Cerebellum (tissue), 4 donors: ENCODE measurements at places on chromosomes 4 and X. TPM values are rescaled to one million over a fixed set of nuclear protein-coding genes. Genes with fewer than 3 reads are reported as not detected.

- no peak for DNase-seq
These were observed 24.9 kb upstream of the ZDHHC15 start for GRCh38 chrX:75547783-75548182.

- DNase-seq, result no peak
These were observed 50.3 kb downstream of the AGA start for GRCh38 chr4:177391953-177392352.

BLTP1 gene
- total RNA-seq, result 244 TPM

GRIPAP1 gene
- total RNA-seq, result 25.6 TPM

- DNase-seq, result no peak
These were observed 46.1 kb downstream of the GRK4 start for GRCh38 chr4:3009422-3009821.

DNA sequence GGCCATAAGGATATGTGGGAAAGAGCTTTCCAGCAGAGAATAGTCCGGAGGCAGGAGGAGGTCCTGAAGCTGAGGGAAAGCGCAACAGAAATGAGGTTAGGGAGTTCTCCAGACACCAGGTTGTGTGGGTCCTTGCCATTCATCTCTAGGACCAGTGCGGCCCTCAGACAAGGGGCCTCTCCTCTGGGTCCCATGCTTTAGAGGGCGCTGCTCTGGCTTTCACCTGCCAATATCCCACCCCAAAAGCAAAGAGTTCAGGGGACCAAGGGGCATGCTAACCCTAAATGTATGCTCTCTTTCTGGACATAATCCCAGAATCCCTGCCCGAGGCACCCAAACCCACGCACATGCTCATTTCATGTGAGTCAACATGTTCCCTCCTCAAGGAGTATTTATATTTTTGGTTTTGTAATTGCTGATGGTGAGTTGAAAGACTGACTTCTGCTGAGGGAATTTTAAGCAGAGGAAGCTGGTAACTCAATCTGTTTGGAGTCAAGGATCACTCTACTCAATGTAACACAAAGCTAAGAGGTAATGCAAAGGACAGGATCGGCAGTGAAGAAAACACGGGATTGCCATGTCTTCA is 14.8 kb downstream of the RPL34 start:
- DNase-seq, result no peak
